ENCODE measurements at places on chromosomes 3 and 15.
A peak's percentile ranks its signal among the peaks of the same experiment; 100 is the strongest.

- no peak for ATAC-seq
Measured at GRCh38 chr3:110016235-110016815, 679.0 kb upstream of the DPPA4 start.

- no peak for ATAC-seq
Measured at GRCh38 chr3:47120138-47120537, 43.8 kb downstream of the SETD2 start.

DNA sequence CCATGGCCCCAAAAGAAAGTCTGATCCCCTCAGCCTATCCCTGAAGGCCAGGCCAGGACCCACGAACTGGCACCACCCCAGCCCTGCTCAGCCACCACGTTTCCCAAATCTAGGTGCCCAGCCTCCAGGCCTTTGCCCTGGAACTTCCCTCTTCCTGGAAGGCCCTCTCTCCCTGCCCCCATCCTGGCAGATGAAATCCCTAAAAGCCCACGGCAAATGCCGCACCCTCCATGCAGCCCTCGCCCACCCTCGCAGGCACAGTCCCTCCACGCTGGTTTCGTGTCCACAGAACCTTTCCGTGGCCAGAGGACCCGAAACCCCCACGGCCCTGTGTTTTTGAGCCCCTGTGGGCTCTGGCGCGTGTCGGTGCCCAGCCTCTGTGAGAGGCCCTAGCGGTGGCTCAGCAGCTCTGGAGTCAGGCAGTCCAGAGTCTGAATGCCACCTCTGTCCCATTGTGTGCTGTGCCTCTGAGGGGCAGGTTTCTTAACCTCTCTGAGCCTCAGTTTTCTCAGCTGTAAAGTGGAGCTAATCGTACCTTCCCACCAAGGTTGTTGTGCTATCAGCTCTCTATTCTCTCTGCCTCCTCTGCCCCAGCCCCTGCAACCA, 138.5 kb upstream of the IQSEC1 start:
- no peak for ATAC-seq

DNA sequence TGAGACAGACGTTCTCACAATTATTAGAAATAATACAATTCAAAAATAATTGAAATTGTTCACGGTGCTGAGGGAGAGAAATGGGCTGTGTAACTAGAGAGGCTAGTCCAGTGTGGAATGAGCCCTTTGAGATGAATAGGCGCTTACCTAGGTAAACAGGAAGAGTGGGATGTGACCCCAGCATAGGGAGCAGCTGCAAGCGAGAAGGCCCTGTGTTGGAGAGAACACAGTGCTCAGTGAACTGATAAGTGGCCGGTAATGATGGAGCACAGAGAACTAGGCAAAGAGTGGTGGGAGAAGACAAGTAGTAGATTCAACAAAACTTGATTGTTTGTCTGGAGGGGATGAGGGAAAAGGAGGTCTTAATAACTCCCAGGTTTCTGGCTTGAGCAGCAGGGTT, 103.9 kb downstream of the HCN4 start:
- no peak for ATAC-seq

- ATAC-seq = no peak
Measured at GRCh38 chr3:183487896-183488295, 59.5 kb upstream of the MCF2L2 start.

DNA sequence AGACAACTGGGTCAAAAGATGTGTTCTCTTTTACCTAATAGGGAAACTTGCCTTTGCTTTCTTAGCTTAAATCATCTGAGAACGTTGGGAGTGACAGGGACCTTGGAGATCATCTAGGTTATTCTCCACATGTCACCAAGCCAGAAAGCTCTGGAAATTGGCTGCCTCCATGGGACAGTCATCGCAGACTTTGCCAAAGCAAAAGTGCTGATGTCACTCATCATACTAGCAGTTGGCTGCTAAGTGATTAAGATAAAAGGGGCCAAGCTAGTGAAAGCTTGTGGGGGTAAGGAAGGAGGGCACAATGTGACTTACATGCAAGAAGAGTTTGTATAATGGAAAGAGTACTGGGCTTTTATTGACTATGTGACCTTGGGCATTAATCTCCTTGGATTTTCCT, 198.0 kb upstream of the PFN2 start:
- peak; percentile 30 for ATAC-seq

DNA sequence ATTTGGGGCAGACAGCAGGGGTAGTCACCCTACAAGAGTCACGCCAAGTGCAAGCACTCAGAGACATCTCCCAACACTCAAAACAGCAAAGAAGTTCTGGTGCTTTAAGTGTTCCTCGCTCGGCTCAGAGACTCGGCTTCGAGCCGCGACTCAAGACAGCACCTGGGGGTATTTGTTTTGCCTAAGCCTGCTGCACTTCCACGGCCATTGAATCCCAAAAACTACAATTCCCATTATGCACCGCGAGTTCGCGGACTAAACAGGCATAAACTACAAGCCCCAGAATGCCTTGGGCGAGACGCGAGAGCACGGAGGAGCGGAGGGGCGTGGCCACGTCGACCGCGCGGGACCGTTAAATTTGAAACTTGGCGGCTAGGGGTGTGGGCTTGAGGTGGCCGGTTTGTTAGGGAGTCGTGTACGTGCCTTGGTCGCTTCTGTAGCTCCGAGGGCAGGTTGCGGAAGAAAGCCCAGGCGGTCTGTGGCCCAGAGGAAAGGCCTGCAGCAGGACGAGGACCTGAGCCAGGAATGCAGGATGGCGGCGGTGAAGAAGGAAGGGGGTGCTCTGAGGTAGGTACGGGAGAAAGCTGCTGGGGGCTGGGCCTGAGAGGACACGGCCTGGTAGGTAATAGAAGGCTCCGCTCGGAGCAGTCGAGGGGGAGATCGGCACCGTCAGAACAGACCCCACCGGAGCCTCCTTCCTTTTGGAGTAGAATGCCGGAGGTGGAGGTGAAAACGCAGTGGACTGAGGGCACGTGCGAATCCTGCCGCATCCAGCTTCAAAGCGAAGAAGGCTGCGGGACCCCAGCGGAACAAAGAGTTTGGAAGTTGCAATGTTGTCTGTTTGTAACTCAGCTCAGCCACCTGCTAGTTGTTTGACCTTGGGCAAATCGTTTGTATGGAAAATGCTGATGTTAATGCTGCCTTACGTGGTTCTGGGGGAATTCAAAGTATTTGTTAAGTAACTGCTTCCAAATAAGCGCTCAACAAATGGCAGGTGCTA, at the start of gene BUB1B:
BUB1B (plus strand) TSS at position 381 of the 1,000 bp plus-strand sequence; CDS start at position 533, 152 bp downstream.
- ATAC-seq = peak; percentile 99

DNA sequence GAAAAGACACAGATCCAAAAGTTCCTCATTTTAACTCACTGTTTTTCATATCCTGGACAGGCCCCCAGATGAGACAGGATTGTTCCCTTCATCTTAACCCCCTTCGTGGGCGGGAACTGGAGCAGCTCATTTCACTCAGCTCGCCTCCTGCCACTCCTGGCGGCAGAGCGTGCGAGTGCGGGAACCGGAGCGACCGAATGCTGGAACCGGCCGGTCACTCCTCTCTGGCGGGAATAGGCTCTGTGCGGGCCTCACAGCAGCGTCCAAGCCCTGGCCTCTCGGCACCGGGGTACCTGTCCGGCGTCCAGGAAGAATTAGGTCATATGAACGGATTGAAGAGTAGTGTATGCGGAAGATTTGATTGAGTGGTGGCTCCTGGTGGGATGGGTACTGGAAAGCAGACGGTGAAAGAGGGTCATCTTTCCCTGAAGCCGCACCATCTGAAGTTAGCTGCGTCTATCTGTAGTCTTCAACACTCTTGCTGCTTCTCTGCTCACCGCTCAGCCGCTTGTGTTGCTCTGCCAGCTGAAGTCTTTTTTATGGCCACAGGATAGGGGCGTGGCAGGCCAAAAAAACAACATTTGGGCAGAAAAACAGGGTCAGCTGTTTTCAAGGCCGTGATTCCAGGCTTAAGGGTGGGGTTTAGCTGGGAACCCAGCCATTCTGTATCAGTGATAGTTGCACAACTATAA, 42.3 kb upstream of the FXR1 start:
- ATAC-seq = no peak

DNA sequence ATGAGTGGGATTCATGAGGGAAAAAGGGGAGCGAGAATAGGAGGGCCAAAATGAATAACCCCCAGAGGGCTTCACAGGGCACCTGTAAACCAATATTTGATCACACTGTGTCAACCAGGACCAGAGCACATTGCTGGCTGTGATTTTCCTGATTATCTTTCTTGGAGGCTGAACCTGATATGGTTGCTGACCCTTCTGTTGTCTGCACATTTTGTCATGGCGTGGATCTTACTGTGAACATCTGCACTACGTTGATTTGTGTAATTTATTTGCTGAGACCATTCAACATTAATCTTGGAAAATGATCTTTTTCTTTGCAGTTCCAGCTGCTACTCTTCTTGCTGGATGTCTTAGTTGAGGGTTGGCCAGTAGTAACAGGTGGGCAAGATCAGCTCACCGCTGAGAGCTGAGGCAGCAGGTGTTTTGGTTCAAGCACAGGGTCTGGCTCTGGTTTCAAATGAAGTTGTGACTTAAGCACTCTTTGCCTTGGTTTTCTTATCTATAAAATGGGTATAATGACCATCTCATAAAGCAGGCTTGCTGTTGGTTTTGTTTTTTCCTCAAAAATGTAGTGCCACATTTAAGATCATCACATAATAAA, 61.2 kb downstream of the ARHGEF26 start:
- peak; percentile 36 for ATAC-seq

DNA sequence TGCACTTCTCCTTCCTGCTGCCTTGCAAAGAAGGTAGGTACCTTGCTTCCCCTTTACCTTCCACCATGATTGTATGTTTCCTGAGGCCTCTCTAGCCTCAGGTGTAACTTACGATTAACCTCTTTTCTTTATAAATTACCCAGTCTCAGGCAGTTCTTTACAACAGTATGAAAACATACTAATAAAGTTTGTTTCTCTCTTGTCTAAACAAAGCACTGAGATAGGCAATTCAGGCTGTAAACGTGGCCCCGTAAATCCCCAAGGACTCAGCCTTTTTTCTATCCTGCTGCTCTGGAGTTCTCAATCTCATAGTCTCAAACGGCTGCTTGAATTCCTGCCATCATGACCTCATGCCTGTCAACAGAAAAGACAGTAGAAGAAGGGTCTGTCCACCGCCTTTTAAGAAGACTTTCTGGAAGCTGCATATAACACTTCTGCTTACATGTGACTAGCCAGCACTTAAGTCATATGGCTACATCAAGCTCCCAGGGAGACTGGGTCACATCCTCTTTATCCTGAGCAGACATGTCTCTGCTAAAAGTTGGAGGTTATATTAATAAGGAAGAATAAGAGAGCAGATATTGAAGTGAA, 257.8 kb downstream of the EBLN2 start:
- no peak for ATAC-seq

DNA sequence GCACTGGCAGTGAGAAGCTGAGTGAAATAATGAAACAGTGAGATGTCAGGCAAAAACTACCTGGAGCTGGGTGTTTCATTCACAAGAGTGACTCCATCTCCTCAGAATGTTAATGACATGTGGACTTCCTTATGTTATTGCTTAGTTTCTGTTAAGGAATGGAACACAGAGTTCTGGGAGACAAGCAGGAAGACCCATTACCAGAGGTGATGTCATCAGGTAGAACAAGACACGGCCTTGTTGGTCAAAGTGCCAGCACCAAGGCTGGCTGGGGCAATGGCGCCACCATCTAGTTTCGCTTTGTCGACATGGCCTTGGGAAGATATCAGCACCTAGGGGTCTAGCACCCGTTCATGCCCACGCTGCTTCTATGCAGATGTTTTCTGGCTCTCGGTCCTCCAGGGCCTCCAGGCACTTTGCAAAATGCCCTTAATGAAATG, 252.2 kb downstream of the FAM43A start:
- no peak for ATAC-seq

- ATAC-seq = peak; percentile 88
Measured at GRCh38 chr3:136658946-136659682, 93.1 kb downstream of the STAG1 start.

GRCh38 chr15:64775551-64776401, at the start of gene RBPMS2:
Gene RBPMS2 (minus strand): TSS chr15:64775589. CDS start chr15:64775319, 270 bp downstream.
- peak; percentile 71 for ATAC-seq

GRCh38 chr15:90211009-90211408, 9.9 kb downstream of the SEMA4B start:
- ATAC-seq = no peak

- ATAC-seq = no peak
Measured at GRCh38 chr3:156551746-156552145, 3.2 kb downstream of the SSR3 start.

GRCh38 chr3:89586676-89587075, 479.3 kb downstream of the EPHA3 start:
- no peak for ATAC-seq

GRCh38 chr3:13119471-13120220, 46.4 kb upstream of the IQSEC1 start:
- ATAC-seq = no peak

- ATAC-seq = no peak
Measured at GRCh38 chr3:111027868-111028267, 43.7 kb upstream of the NECTIN3 start.

DNA sequence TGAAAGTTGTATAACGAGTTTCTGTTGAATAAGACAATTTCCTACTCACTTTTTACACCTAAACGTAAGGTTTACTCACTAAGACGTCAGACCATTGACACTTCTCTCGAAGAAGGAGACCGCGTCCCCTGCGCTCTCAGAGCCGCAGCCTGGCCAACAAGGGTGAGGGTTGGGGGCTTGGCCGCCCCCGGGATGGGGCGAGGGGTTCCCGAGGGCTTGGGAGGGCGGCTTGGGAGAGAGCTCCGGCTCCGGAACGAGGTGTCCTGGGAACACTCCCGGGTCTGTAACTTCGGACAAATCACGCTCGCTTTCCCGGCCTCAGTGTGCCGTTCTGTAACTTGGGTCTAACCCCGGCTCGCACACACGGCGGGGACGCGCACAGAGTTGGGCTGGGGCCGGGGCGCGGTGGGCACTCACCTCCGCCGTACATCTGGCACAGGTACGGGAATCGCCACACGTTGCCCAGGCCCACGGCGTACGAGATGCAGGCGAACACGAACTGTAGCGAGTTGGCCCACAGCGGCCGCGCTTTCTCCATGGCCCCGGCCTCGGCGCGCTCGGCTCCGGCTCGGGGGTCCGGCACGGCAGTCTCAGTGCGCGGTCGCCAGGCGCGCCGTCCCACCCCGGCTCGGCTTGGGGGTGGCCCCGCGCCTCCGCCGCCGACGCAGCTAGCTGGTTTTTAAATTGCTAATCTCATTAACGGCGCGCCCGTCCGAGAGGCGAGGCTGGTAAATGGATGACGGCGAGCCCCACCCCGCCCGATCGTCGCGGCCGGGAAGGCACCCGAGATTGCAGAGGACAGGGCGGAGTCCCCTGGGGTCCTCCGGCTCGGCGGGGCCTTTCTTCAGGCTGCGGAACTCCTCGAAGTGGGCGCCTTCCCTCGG, at the start of gene SLC6A20:
SLC6A20 (minus strand) TSS at position 655 of the 884 bp plus-strand sequence; CDS start at position 538, 117 bp downstream.
- peak; percentile 66 for ATAC-seq

GRCh38 chr3:125042725-125043406, 12.9 kb downstream of the HEG1 start:
- ATAC-seq = no peak

DNA sequence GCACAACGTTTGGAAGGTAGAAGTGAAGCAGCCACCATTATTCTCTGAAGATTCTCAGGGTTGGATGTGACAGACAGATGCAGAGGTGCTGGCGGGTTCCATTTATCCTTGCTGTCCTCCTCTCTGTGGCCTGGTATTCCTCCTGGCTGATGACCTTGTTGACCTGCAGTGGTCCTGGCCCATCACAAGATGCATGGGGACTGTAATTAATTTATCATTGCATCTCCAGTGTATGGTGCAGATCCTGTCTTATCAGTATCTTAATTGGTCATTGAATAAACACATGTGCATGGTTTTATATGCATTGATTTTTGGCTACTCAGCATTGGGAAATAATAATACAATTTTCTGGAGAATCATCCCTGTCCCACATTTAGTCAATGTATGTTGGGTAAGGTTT, 259.4 kb upstream of the LRRFIP2 start:
- ATAC-seq = no peak

GRCh38 chr3:111325160-111325718, 216.8 kb upstream of the CD96 start:
- ATAC-seq = peak; percentile 70

Data from motor neuron (in vitro differentiated cells).